ENCODE measurements at places on chromosomes 5 and 9.

DNA sequence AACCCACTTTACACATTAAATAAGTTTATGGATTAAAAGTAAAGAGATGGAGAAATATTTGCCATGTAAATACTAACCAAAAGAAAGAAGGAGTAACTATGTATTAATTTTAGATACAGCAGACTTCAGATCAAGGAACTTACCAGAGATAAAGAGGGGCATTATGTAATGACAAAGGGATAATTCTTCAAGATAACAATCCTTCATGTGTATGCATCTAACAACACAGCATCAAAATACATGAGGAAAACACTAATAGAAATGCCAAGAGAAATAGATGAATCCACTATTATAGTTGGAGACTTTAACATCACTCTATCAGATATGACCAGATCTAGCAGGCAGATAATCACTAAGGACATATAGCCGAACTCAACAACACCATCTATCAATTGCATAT lies 149.8 kb upstream of the ANKRD55 start:
- DNase-seq: no peak

DNA sequence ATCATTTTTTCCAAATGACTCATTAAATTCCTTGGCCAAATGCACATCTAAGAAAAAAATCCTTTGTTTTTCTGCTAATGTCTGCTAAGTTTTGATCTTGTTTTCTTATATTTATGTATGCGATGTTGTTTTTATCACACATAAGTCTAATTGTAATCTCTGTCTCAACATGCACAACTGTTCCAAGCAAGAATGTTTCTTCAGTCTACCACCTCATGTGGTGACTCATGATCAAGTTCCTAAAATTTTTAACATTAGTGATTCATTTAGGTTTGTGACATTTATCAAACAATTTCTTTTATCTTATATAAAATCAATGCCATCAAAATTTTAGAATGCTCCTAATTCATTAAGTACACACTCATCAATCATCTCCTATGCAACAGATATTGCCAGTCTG lies 763.9 kb upstream of the FAM174A start:
- DNase-seq: no peak

DNA sequence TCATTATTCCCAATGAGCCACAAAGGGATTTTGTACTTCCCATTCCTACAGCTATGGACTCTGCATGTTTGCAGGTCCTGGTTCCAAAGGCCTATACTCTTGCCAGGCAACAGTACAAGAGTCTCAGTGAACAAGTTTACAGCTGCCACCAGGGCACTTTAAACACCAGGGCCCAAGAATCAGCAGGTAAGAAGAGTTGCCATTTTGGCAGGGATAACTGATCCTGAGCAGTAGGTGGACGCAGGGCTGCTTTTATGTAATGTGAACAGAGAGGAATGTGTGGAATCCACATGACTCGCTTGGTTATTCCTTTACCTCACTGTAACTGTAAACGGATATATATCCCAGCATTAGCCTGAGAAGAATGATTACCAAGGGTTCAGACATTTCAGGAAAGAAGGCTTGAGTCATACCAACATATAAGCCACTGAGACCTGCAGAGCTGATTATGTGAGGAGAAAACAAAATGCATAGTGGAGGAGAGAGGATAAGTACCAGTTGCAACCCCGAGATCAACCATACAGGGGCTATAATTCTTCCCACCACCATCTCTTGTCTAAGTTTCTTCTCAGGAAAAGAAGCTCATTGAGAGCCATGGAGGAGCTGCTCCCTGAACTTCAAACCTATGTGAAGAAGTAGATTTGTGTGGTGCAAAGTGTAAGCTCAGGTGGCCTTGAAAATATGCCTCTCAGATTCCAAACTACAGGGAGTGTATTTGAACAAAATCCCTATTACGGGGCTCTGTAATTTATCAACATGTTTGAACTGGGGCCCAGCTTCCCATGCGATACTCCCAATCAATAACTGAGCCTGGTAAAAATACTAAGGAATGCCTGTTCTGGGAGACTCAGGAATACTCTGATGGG lies 24.6 kb downstream of the RAPGEF6 start:
- DNase-seq: peak; percentile 45

DNA sequence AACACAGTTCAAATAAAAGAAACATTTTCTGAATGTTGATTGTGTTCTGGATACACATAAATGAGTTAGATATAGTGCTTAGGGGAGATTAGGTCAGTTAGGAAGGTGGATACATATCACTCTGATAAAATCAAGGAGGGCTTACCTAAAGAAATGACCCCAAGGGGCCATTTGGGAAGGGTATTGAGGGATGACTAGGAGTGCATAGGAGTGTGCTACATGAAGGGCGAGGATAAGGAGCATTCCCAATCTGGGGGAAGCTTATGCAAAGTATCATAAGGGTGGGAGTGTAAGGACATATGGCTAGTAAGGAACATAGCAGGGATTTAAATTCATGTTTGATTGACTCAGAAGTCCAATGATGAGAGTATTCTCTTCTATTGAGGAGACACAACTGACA lies 183.6 kb downstream of the NSG2 start:
- no peak for DNase-seq

DNA sequence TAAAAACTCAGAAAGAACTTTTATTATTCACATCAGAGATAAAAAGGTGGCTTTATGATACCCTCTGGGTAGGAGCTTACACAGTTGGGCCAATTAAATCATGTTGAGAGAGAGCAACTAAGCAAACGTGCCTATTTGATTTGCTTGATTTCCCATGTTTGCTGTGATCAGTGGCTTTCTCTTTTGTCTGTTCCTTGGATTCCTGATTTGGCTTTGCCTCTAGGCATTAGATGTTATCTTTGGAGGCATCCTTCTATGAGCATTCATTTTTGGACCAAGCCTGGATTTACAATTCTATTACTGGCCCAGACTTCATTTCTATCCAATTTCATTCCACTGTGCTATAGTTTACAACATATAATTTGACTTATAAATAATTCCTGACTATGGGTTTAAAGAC lies 35.9 kb downstream of the VCAN start:
- peak; percentile 66 for DNase-seq

GRCh38 chr5:66340786-66341185 lies 196.7 kb downstream of the SREK1 start:
- DNase-seq: no peak

DNA sequence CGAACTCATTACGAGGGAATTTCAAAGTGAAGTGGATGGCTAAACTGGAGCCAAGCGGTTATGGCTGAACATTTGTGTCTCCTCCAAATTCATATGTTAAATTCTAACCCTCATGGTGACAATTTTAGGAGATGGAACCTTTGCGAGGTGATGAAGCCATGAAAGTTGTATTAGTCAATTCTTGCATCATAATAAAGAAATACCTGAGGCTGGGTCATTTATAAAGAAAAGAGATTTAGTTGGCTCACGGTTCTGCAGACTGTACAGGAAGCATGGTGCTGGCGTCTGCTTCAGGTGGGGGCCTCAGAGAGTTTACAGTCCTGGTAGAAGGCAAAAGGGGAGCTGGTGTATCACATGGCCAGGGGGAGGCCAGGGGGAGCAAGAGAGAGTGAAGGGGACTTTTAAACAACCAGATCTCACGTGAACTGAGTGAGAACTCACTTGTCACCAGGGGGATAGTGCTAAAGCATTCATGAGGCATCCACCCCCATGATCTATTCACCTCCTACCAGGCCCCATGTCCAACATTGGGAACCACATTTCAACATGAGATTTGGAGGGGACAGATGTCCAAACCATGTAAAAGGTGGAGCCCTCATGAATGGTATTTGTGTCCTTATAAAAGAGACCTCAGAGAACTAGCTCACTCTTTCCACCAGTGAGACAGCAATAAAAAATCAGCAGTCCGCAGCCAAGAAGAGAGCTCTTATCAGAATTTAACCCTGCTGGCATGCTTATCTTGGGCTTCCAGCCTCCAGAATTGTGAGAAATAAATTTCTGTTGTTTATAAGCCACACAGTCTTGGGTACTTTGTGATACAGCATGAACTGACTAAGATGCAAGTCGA lies 143.4 kb downstream of the MTRR start:
- DNase-seq: no peak

DNA sequence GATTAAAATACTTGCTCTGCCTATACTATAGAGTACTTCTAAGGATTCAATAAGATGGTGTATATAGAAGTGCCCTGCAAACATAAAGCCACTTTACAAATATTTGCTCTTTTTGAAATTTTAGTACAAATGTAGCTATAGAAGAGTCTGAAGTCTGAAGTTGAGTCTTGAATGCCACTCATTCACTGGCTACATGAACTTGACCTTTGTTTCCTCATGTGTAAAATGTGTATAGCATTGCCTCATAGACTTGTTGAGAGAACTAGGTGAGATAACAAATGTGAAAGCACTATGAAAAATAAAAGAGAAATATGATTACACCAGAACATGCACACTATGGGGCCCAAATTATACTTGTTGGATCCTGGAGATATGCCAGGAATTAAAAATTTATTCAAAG lies 244.7 kb downstream of the SEC61B start:
- no peak for DNase-seq

DNA sequence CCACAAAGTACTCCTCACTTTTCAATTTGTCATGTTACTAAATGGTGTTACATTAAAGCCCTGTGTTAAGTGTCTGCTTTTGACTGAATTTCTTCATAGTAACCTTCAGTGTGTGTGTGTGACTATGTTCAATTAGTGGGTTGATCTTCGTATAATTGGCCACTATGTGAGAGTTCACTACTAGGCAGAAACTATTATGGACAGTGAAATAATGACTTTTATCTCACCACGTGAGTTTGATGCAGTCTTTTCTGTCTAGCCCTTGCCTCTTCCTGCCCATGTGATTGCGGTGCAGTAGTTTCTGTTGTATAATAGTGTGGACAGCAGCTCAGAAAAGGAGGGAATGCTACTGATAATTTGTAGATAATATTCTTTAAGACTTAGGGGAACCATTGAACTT lies 1.8 kb upstream of the MAML1 start:
- no peak for DNase-seq

GRCh38 chr9:111962021-111962420 lies 65.4 kb downstream of the UGCG start:
- no peak for DNase-seq

DNA sequence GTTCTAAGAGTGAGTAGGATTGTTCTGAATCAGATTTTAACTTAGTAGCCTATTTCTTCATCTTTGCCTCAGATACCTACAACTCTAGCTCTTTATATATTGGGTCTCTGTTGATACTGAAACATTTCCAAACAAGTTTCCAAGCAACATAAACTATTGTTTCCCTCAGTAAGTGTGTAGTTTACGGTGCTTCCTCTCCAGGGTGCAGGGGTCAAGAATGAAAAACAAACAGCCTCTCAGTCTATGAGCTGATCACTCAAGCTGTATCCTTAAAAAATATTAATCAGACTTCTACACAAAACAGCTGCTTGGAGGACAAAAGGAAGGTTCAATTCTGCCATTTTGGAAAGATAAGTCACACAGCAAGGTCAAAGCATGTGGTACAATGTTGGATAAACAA lies 75.0 kb downstream of the ADAMTS12 start:
- DNase-seq: peak; percentile 66

- peak; percentile 77 for DNase-seq
Observed at GRCh38 chr5:113344973-113345940, 89.5 kb downstream of the TSSK1B start.

DNA sequence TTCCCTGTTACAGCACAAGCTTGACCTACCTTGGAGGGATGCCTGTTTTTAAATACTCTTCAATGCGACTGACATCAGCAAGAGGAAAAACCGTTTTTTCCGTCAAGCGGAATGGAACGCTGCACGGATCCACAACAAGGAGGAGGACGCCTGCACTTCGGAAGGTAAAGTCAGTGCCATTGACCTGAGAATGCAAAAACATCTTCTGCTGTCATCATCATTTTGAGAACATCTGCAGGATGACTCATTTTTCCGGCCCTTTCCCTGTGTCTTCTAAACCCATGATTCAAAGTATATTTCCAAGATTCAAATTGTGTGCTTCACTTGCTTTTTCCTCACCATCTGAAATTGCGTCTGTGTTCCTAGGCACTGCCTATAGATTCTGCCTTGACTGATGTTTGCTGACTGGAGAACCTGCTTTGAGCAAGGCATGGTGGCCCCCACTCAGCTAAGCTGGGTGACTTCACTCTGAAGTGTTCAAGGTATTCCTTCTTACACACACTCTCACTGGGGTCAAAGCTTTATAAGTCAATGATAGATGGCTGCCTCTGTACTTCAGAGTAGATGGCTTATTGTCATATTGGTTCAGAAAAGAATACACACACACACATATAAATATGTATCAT lies 78.1 kb downstream of the CEMIP2 start:
- peak; percentile 51 for DNase-seq

GRCh38 chr9:104872656-104873488 lies 55.1 kb downstream of the ABCA1 start:
- DNase-seq: peak; percentile 100

GRCh38 chr9:75612205-75612604 lies 278.3 kb upstream of the PCSK5 start:
- DNase-seq: no peak

DNA sequence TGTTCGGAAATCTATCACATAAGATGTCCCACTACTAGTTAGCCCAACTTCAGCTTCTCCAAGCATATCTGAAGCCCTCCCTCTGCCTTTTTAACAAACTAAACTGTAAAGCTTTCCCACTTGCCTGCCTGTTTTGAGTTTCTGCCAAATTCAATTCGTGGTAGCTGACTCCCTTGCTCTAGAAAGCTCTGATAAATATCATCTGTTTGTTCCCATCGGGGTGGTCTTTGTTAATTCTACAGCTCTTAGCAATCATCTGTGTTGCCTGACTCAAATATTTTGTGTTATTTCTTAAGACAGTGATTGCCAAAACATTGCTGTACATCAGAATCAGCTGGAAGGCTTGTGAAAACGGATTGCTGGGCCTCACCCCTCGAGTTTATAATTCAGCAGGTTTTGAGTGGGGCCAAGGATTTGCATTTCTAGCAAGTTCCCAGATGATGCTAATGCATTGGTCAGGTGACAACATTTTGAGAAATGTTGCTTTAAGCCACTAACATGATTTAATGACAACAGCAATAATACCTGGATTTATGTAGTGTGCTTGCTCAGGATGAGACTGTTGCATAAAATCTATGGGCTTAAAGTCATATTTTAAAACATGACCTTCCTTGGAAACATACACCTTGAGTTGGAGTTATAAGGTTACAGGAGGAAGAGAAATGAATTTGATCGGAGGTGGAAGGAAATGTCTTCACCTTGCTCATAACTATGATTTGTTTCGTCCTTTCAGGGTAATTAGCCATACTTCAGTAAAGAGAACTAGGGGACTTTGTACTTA lies 631.9 kb downstream of the PSAT1 start:
- no peak for DNase-seq

- no peak for DNase-seq
Observed at GRCh38 chr5:173496129-173496882, 120.1 kb downstream of the BOD1 start.

GRCh38 chr9:109143881-109144562 lies 23.0 kb downstream of the FRRS1L start:
- DNase-seq: peak; percentile 74

GRCh38 chr9:130782886-130783530 lies 52.0 kb upstream of the ABL1 start:
- no peak for DNase-seq

DNA sequence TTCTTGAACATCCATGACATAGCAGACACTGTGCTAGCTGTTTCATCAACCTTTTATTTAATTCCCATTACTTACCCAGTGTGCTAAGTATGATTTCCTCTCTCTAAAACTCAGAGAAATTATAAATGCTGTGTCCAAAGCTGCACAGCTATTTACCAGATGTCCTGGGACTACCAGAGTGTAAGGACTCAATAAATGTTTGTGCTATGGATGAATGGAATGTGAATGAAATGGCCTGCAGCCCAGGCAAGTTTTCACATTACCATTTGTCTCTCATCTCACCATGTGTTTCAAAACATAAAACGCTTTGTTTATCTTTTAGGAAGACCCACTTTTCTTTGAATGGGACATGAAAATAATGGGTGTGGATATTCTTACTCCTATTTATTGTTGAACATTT lies 96.2 kb downstream of the ARHGEF28 start:
- no peak for DNase-seq

All from RPMI7951 (cell line).